ENCODE measurements at places on chromosomes 5 and 9.

DNA sequence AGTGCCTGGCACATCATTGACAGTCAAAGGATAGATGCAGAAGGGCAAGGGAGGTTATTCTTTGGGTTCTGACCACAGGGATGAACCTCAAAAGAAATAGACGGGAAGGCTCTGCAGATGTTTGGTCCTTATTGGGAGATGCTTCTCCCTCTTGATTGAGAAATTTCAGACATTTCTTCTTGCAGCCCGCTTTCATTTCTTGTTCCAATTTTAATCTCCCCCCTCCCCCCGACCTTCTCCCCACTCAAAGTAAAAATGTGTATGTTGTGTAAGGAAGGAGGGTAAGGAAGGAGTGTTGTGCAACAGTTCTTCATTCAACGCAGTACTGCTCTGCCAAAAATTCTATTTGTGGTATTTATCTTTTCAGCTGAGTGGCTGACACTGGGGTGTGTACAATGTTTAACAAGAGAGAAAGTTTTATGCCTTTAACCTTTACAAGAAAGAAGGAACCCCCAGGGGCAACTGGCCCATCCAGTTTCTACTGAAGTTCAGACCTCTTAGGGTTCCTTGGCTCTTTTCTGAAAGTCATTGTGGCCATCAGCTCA is 46.3 kb upstream of the TNFSF15 start:
- DNase-seq: peak; percentile 89

GRCh38 chr9:90775657-90776056 is 26.0 kb upstream of the SYK start:
- DNase-seq: no peak

- no peak for DNase-seq
Observed at GRCh38 chr5:83035373-83036100, 41.7 kb downstream of the TMEM167A start.

- no peak for DNase-seq
Observed at GRCh38 chr5:71788794-71789193, 69.7 kb downstream of the CARTPT start.

GRCh38 chr9:1331546-1332038 is 281.4 kb downstream of the DMRT2 start:
- DNase-seq: no peak

DNA sequence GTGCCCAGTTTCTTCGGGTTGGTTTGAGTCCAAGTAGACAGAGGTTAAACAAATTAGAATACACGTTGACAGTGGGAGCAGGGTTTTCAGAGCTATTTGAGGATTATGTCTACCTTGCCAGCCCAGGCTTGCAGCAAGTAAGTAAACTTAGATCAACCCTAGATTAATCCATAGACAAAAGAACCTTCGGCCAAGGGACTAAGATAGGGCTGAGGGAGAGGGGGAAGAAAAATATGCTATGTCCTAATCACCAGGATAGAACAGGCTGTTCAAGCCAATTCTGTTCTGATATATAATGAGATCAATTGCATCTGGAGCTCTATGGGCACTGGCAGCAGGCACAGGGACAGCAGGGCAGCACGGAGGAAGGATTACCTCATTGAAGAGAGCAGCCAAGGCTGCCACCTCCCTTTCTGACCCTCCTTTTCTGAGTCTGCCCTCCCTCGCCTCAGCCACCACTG is 377.7 kb downstream of the PIK3R1 start:
- DNase-seq: no peak

DNA sequence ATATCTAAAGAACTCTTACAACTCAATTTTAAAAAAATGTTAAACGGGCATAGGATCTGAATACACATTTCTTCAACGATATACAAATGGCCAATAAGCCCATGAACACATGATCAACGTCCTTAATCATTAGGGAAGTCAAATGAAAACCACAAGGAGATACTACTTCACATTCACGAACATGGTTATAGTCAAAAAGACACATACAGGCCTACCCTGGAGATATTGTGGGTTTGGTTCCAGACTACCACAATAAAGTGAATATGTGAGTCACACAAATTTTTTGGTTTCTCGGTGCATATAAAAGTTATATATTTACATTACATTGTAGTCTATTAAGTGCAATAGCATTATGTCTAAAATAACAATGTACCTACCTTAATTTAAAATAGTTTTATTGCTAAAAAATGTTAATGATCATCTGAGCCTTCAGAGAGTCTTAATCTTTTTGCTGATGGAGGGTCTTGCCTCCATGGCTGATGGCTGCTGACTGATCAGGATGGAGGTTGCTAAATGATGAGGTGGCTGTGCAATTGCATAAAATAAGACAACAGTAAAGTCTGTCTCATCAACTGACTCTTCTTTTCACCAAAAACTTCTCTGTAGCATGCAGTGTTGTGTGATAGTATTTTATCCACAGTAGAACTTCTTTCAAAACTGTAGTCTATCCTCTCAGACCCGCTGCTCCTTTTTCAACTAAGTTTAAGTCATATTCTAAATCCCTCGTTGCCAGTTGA is 15.1 kb downstream of the AK3 start:
- DNase-seq: no peak

Measured in fibroblast of skin of left quadriceps (primary cell).